Thoracic aorta (tissue), 2 donors: ENCODE measurements at places on chromosomes 5 and 9. TPM values are rescaled to one million over a fixed set of nuclear protein-coding genes. Genes with fewer than 3 reads are reported as not detected.

PCDHB12 gene
- total RNA-seq = 7.3 TPM

NR6A1 gene
- 4.6 TPM for total RNA-seq

SLC25A46 gene
- 46.2 TPM for total RNA-seq

DNA sequence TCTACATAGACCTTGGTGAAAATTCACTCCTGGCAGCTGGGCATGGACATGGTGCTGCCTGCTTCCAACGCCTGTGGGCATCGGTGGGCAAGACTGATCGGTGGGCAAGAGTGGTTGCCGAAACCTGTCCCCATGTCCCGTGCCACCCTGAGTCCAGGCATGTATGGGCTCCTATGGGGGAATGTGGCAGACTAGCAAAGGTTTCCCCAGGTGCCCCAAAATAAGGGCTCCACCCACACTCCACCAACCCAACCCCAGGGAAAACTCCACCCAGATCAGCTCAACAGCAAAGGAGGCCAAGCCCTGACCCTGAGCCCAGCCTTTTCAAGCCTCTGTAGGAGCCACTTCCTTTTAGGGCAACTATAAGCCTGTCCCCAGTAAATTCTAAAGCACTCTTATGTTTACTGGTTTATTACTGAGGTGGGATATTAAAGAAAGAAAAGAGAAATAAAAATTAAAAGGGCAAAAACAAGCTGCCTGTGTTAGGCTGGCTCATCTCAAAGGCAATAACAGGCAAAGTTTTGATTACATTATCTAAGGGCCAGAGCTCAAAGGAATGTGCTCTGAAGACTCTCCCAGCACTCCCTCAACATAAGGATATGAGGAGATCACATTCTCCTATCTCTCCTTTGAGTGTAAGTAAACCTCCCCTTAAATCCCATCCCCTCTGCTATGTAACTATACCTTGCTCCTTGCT is 8.9 kb upstream of the SPATA31E1 start:
- DNase-seq = no peak

DNA sequence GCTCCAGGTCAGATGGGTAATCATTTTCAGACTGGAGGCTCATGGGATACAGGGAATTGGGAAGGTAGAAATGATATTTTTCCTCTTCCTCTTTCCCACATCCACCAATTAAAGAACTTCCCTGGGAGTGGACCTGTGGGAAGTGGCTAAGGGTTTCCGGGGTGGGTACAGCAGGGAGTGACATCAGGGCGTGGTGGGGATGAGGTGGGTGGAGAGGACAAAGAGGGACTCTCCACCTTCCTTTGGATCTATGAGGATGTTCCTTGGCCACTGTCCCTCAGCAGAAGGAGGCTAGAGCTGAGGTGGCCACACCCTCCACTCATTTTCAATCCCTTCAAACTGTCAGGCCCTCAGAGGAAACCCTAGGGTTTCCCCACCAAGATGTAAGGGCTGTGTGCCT is 54.7 kb downstream of the IRF1 start:
- DNase-seq = no peak

DNA sequence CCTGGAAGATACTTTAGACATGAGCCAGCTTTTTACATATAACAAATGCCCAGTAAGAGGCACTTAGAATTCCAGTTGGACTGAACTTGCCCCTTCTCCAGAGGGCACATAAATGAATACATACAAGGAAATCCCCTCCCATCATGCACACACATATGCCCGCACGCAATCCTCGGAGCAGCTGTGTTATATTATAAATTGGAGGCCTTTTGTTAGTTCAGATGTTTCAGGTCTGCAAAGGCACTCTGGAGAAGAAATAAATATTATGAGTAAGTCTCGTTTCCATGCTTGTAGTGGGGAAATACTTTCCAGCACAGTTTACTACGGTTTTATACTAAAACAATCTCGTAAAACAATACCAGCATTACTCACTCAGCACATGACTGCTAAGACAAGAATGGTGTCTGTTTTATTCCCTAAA is 17.6 kb upstream of the MUSK start:
- DNase-seq = no peak

- no peak for DNase-seq
These were observed 34.2 kb downstream of the SUSD1 start for GRCh38 chr9:112140936-112141335.

- DNase-seq = no peak
These were observed 14.1 kb downstream of the BTNL9 start for GRCh38 chr5:181054138-181054537.

- DNase-seq = no peak
These were observed 47.8 kb downstream of the RNF145 start for GRCh38 chr5:159161361-159162214.

PCDHGB4 gene
- 18.1 TPM for total RNA-seq

DNA sequence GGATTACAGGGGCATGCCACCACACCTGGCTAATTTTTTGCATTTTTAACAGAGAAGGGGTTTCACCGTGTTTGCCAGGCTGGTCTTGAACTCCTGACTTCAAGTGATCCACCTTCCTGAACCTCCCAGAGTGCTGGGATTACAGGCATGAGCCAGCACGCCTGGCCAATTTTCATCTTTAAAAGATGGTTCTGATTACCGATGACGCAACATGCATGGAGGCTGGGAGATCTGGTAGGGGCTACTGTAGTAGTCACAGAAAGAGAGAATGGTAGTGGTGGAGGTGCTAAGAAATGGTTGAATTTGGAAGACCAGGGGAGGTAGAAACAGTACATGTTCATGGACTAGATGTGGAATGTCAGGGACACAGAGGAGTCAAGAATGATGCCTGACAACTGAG is 22.4 kb upstream of the RETREG1 start:
- no peak for DNase-seq

DNA sequence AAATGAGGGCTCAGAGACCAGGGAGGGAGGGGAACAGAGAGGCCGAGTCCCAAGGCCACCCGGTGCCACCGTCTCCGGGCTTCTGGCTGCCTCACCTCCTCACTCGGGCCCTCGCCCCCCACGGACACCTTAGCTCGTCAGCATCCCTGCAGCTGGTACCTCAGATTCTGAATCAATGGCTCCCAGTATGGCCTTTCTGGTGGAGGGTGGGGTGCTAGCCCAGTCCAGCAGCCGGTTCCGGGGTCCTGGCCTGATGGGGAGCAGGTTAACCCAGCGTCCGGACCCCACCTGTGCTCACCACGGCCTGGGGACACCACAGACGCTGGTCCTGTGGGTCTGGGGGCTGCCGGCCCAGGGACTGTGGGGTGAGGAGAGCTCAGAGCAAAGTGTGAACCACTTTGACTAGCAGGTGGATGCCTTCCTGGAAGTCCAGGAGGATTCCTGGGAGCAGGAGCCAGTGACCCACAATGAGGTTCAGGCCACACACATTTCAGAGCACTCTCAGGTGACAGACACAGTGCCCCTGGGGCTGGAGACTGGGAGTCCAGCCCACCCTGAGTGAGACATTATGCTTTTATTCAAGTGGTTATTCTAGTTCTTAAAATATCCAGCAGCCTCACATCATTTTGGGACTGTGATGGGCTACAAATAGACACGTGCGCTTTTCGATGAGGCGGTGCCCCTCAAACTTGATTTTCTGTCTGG is 53.3 kb downstream of the AHRR start:
- no peak for DNase-seq

- no peak for DNase-seq
These were observed 61.3 kb downstream of the GLIS3 start for GRCh38 chr9:4238522-4238921.

- no peak for DNase-seq
These were observed 61.9 kb upstream of the RAPGEF1 start for GRCh38 chr9:131801810-131802209.

GRCh38 chr5:5308319-5308718 is 114.2 kb upstream of the ICE1 start:
- no peak for DNase-seq

GRCh38 chr5:38642189-38642911 is 85.9 kb upstream of the LIFR start:
- DNase-seq = no peak

DNA sequence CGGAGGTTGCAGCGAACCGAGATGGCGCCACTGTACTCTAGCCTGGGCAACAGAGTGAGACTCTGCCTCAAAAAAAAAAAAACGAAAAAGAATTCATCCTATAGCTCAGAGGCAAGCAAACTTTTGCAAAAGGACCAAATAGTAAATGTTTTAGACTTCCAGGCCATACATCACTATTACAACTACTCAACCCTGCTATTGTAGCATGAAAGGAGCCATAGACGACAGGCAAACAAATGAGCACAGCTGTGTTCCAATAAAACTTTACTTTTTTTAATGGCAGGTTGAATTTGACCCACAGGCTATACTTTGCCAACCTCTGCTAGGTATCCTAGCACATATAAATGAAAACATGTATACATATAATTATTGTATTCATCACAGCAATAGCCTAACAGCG is 58.9 kb upstream of the SLC30A5 start:
- DNase-seq = no peak

- DNase-seq = no peak
These were observed 281.9 kb downstream of the MARCHF11 start for GRCh38 chr5:15897656-15898055.

IL13 gene
- total RNA-seq = not detected

PPP6C gene
- total RNA-seq = 34.9 TPM

GRCh38 chr9:21399956-21400355 is 9.0 kb upstream of the IFNA8 start:
- no peak for DNase-seq

- DNase-seq = no peak
These were observed 185.2 kb downstream of the IRX2 start for GRCh38 chr5:2566284-2566683.

- DNase-seq = no peak
These were observed 47.2 kb downstream of the XRCC4 start for GRCh38 chr5:83124593-83124992.

GRCh38 chr9:91818647-91819403 is 131.2 kb downstream of the ROR2 start:
- no peak for DNase-seq

- no peak for DNase-seq
These were observed 33.4 kb upstream of the PPP3R2 start for GRCh38 chr9:101628173-101628572.

DNA sequence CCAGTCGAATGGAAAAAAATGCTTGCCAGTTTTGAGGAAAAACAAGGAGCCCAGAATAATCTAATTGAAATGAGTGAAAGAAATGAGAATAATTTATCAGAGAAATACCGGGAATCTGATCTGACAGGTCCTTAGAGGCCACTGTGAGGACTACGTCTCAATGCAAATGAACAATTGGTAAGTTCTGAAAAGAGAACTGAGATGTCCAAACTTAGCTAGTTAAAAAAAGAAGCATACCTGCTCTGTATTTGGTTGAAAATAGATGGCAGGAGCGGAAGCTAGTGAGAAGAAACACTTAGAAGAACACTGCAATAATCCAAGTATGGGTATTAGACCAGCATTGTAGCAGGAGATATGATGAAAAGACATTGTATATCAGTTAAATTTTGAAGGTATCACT is 161.2 kb downstream of the CDH9 start:
- DNase-seq = no peak

REEP2 gene
- 8.9 TPM for total RNA-seq

DMRT1 gene
- not detected for total RNA-seq

LRRC19 gene
- not detected for total RNA-seq

- no peak for DNase-seq
These were observed 17.8 kb upstream of the TRAF1 start for GRCh38 chr9:120944434-120944843.

FOXD4L5 gene
- not detected for total RNA-seq

HRCT1 gene
- 23.6 TPM for total RNA-seq

GRCh38 chr5:147332658-147333057 is 97.8 kb downstream of the STK32A start:
- DNase-seq = no peak

DNA sequence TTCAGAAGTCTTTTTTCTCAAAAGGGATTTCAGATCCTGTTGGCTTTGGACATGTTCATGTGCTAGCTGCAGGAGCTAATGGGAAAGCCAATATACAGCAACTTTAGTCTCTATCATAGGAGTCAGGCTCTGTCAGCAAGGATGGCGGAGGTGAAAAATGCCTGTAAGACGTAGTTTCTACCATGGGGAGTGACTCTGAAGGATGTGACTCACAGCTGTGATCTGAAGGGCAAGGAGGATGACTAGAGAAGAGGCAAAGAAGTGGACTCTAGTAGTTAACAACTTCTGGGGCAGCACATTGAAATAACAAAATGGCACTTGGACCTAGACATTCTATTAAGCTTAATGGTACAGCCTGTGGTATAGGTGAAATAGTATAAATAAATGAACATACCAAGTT is 3.1 kb upstream of the NDUFS4 start:
- DNase-seq = no peak

DNA sequence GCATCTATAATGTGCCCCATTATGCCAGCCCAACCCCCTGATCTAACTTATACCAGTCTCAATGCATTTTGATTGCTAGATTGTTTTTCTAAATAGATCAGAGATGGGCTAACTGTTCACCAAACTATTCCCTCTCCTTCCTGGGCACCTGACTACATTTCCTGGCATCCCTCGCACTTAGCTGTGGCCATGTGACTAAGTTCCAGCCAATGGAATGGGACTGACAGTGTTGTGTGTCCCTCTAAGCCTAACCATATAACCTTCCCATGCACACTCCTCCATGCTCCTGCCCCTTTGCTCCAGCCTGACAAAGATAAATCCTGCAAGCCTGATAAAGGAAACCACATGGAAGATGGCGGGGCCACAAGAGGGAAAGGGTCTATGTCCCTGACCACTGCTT is 12.3 kb upstream of the IFNK start:
- DNase-seq = no peak

- no peak for DNase-seq
These were observed 50.3 kb downstream of the FYB1 start for GRCh38 chr5:39169081-39169480.

URM1 gene
- total RNA-seq = 71.8 TPM

DNA sequence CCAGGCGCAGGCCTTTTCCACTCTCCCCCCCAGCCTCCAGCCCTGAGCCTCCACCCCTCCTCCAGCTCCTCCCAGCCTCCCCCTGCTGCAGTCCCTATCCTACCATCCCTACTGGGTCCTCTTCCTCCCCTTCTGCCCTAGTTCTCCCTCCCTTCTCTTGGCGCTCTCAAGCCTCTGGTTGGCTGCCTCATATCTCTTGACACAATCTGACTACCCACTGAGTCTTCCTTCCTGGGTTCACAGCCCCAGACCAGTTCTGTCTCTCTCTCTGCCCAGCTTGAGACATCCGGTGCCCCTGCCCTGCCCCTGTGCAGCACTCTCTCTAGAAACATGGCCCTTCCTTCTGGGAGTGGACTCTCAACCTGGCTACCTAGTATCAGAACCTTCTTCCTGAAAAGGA is 76.2 kb downstream of the TSPAN17 start:
- DNase-seq = no peak

PLPP7 gene
- total RNA-seq = 29.0 TPM

STPG3 gene
- not detected for total RNA-seq
